ENCODE measurements at places on chromosomes 7 and 10.

- no peak for DNase-seq
Measured at GRCh38 chr10:115861864-115862263, 411.1 kb downstream of the GFRA1 start.

DNA sequence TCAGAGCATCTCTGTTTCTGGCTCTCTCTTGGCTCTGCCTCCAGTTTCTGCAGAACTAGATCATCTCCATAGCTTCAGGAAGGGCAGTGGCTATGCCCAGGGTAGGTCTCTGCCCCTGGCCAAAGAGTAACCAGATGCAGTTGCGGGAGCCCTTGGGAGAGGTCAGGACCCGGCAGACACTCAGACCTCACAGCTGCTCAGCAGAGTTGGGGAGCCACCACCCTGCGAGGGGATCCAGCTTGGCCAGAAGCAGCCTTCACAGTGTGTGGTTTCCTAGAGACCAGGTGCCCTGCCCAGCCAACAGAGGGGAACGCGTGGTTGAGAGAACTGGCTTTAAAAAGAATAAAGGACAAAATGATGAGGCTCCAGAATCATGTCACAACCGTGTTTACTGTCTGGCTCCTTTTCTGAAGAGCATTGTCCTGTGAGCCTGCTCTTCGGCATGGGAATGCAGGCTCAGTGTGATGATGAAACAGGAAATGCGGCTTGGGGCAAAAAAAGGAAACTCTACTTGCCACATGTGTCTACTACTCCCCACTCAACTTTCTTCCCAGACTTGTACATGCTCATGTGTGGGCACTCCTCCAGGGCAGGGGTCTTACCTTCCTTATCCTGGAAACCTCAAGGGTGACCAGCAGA lies 243.1 kb downstream of the INHBA start:
- DNase-seq: no peak

DNA sequence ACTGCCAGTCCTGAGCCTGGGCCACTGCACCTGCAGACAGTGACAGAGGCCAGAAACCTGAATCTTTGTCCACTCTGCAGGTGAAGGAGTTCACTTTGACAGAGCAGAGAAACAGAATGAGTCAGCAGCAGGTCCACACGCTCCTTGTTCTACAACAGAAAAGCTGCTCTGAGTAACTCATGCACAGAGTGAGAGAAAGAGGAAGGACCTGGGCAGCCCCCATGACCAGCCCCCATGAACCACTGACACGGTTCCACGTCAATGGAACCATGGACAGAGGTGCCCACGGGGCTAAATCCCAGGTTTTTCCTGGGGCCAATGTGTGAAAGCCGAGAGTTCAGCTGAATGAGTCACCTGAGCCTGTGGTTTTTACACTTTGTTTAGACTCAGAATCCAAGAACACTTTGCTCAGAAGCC lies 40.8 kb upstream of the CTBP2 start:
- DNase-seq: no peak

- no peak for DNase-seq
Measured at GRCh38 chr10:124308056-124308645, 110.6 kb downstream of the OAT start.

DNA sequence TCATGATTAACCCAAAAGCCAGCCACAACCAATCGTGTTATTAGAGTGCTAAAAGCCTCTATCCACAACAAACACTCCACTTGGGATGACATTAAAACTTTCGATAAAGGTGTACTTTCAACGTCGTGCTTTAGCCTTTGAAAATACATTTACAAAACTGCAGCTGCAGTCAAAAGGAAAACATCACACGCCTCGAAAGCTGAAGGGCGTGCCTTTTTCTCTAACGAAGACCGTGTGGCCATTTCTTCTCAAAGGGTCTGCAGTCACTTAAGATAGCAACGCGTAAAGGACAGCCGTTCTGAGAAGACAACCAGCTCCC lies 1.1 kb downstream of the ARHGAP12 start:
- DNase-seq: no peak

DNA sequence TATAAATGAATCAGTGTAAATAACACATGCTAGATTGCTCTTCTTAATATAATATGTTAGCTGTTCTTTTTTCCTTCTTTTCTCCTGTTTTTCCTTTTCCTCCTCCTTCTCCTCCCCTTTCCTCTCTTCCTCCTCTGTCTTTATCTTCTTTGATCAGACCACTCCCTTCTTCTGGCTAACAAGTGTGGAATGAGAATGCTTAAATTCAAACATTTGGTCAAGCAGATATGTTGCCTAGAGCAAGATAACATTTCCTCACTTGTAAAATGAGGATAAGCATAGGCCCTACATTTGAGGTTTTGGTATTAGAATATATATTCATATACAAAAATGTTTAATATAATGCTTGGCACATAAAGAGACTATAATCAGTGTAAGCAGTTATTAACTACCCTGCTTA lies 299.1 kb downstream of the PCDH15 start:
- no peak for DNase-seq

- DNase-seq: no peak
Measured at GRCh38 chr7:17026269-17026668, 144.5 kb upstream of the AGR3 start.

DNA sequence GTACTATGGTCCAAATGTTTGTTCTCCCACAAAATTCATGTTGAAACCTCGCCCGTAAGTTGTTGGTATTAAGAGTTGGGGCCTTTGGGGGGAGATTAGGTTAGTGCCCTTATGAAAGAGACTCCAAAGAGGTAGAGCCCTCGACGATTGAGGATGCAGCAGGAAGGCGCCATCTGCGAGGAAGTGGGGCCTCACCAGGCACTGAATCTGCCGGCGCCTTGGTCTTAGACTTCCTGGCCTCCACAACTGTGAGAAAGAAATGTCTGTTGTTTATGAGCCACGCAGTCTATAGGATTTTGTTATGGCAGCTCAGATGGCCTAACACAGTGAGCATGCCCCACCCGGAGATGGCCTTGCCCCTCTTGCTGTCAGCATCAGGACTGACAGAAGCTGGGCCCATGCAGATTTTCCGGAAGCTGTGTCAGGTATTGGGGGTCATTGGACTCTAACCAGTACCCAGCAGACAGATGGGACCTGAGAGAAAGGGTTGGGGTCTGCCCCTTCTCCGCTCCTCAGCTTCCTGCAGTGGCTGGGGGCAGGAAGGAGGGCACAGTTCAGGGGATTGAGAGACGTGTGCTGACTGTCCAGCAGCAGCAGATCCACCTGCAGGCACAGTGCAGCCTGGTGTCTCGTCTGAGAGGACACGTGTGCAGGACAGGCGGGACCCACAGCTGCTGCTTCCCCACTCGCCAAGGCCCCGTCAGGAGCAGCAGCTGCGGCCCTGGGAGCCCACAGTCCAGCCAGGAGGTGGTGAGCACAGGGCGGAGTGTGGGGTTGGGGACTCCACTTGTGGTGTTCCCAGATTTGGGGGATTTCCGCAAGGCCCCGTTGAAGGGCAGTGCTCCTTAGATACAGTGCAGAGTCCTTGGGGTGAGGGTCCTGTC lies 47.8 kb downstream of the MGMT start:
- no peak for DNase-seq

DNA sequence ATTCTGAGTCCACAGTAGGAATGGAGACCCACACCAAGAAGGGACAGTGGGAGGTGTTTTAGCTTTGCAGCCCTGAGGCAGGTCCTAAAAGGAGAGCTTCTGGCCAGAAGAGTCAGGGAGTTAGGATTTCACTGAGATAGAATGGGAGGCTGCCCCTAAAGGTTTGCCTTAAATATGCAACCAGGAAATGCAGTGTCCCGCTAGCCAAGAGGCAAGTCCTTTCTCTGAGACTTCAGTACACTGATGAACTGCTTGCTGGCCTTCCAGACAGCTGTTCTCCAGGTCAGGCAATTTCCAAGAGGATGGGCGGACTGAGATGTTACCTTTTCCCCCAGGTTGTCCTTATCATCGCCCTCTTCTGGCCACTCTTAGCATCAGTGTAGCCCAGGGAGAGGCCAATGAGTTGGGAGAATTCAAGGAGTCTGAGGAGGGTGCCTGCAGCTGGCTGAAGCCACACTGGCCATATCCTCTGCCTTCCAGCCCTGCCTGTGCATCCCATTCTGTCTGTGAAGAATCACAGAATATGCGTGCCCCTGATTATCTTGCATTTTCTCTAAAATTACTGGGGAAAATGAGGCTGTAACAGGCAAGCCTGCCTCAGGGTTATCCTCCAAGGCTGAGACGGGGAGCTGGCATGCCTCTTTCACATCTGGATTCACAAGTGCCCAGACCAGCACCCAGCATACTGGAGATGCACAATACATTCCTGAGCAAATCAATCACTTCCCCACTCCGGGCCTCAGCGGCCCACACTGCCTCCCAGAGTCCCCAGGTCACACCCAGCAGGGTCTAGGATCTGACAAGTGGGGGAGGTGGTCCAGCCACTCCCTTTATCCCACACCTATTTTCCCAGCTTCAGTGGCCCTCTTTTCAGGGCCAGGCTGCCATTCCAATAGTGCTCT lies 2.4 kb downstream of the TLL2 start:
- no peak for DNase-seq

GRCh38 chr7:71843676-71844075 lies 568.5 kb downstream of the CALN1 start:
- no peak for DNase-seq

GRCh38 chr10:87973635-87974034 lies 110.2 kb downstream of the PTEN start:
- no peak for DNase-seq

DNA sequence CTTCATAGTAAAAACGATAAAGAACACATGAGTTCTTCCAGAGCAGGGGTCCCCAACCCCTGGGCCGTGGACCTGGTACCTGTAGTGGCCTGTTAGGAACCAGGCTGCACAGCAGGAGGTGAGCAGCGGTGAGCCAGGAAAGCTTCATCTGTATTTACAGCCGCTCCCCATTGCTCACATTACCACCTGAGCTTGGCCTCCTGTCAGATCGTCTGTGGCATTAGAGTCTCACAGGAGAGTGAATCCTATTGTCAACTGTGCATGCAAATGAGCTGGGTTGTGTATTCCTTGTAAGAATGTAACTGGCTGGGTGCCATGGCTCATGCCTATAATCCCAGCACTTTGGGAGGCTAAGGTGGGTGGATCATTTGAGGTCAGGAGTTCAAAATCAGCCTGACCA lies 229.5 kb downstream of the CNTNAP2 start:
- no peak for DNase-seq

DNA sequence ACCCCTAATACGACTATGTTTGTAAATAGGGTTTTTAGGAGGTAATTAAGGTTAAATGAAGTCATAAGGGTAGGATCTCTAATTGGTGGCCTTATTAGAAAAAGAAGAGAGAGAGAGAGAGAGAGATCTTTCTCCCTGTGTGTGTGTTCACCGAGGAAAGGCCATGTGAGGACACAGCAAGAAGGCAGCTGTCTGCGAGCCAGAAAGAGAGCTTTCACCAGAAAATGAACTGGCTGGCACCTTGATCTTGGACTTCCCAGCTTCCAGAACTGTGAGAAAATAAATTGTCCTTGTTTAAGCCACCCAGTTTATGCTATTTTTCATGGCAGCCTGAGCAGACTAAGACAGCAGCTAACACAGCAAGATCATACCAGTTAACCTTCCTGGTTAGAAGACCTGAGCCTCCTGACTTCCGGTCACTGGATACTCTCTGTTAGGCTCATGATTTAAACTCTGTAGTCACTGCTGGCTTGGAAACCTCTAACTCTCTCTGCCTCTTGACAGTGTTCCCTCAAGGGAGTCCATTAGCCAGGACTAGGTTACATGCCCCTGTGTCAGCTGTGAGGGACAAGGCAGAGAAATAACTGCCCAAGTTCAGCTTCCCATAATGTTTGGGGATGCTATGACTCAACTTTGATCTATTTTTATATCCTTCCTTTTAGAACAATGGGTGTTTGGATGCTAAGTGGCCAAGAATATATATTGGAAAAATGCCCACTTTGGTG lies 102.3 kb downstream of the DYNC1I1 start:
- no peak for DNase-seq

DNA sequence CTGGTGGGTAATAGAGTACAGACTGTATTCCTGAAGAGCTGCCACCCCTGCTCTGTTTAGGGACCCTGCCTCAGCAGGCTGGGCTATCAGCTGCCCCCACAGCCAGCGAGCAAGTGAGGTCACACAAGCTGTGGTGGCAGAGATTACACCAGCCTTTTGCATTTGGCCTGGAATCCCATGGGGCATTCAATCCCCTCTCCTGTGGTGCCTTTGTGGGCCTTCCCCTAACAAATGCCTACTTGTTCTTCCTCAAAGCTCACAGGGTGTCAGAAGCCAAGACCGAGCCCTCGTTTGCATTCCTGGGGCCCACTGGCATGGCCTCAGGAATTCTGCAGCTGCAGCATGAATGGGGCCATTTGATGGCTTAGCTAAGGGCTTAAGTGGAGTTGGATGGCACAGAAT lies 212.7 kb upstream of the PHYHIPL start:
- DNase-seq: no peak

GRCh38 chr7:95590387-95591248 lies 5.7 kb downstream of the PDK4 start:
- DNase-seq: no peak

DNA sequence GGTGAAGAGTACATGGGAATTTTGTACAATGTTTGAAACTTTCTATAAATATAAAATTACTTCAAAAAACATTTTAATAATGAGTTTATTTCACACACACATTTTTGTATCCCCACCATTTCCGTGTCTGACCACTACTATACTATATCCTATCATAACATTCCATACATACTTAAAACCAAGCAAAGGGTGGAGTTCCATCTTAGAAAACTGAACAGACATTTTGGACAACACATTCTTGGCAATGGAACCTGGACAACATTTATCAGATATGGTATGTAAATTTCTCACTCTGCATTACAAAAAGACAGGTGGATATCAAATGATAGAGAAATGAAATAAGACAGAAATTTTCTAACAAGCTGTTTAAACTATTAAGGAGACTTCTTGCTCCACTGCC lies 168.9 kb downstream of the TWIST1 start:
- DNase-seq: no peak

DNA sequence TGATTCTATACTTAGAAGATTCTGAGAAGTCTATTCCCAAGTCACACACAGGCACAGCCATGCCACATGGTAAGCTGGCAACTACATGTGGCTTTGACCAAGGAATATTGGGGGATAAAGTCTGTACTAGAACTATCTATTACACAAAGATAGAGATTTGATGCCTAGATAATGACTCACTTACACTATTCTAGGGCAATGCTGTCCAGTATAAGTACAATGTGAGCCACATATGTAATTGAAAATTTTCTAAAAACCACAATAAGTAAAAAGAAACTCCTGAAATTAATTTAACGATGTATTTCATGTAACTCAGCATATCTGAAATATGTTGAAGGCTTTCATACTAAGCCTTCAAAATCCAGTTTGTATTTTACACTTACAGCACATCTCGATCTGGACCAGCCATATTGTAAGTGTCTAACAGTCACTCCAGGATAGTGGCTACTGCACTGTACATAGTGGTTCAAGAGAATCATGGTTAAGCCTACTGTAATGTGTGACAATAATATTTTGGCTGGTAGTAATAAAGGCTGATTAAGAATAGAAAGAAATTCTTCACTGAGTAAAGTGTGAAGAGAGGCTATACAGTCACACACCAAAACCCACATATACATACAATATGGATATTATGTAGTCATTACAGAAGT lies 62.8 kb downstream of the RTKN2 start:
- no peak for DNase-seq

Data from NCI-H1417 treated with DMSO at 0.1 percent for 48 hours (cell line).